ENCODE measurements at places on chromosomes 12 and 14. TPM values are rescaled to one million over a fixed set of nuclear protein-coding genes. Genes with fewer than 3 reads are reported as not detected.

DNA sequence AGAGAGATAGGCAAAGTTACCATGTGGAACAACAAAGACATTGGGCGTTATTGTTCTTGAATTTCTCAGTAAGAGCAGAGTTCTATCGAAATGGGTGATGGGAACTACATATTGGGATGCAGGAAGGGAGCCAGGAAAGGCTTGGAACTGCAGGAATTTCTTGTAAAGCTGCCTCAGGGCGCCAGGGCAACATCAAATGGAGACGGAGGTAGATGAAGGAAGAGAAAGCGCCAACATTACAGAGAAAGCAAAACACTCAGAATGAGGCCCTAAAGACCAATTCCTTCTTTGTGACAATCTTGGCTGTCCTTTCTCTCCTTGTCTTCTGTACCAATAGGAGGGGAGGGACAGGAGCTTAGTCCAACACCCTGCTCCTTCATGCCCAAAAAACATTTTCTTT, 148.4 kb downstream of the RPAP3 start:
- no peak for DNase-seq

- DNase-seq = no peak
These were observed 1.9 kb downstream of the RAD51AP1 start for GRCh38 chr12:4540638-4541037.

DNA sequence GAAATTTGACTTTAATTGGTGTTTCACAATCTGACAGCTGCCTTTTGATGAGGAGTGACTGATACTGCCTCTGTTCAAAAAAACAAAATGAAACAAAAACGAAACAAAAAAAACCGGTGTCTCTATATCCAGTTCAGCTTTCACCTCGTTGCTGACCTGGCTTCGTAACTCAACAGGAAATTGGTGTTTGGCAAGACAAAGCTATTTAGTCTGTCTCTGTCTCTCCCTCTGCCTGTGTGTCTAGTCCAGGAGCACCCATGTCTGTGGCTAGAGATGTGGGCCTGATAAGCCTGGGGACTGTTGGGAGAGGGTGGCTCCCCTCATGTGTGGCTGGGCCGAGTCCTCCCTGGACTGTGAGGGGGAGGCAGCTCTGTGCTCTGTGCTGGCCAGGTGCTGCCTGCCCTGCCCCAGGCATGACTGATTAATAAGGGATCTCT, 11.3 kb downstream of the CACNA1C start:
- DNase-seq = no peak

DNA sequence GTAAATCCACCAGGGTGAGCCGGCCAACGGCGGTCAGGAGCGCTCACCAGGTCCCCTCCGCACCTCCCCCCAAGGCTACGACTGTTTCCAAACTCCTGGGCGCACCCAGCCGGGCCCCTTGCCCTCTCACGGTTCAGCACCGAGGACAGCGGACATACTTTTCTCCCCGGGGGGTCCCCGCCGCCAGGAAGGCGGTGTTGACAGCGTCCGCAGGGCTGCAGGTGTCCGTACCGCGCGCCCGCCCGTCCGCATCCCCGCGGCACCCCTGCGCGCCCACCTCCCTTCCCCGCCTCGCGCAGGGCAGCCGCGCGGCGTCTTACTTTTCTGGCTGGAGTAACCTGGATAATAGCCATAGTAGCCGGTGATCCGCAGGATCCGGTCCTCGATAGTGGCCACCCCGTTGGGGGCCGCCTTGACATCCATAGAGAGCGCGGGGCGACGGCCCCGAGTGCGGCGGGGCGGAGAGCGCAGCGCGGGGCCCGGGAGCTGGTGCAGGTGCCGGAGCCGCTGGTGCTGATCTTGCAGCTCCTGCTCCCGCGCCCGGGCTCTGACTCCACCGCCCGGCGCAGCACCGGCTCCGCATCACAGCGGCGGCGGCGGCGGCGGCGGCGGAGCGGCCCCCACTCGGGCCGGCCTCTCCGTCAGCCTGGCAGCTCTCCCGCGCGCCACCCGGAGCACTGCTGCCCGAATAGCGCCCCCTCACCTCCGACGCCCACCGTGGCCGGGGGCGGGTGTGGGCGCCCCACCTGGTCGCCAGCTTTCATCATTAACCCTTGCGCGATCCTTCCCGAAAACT, at the start of gene SLC35F4:
SLC35F4 (minus strand) TSS at position 690 of the 796 bp plus-strand sequence.
- DNase-seq = peak; percentile 64

GRCh38 chr12:77682488-77682887, 148.2 kb upstream of the NAV3 start:
- DNase-seq = no peak

- DNase-seq = no peak
These were observed 20.8 kb downstream of the ESRRB start for GRCh38 chr14:76396714-76397187.

GRCh38 chr12:122908915-122909314, 13.0 kb upstream of the VPS37B start:
- DNase-seq = peak; percentile 6

- no peak for DNase-seq
These were observed 310.9 kb downstream of the ADGRD1 start for GRCh38 chr12:131264635-131265034.

DNA sequence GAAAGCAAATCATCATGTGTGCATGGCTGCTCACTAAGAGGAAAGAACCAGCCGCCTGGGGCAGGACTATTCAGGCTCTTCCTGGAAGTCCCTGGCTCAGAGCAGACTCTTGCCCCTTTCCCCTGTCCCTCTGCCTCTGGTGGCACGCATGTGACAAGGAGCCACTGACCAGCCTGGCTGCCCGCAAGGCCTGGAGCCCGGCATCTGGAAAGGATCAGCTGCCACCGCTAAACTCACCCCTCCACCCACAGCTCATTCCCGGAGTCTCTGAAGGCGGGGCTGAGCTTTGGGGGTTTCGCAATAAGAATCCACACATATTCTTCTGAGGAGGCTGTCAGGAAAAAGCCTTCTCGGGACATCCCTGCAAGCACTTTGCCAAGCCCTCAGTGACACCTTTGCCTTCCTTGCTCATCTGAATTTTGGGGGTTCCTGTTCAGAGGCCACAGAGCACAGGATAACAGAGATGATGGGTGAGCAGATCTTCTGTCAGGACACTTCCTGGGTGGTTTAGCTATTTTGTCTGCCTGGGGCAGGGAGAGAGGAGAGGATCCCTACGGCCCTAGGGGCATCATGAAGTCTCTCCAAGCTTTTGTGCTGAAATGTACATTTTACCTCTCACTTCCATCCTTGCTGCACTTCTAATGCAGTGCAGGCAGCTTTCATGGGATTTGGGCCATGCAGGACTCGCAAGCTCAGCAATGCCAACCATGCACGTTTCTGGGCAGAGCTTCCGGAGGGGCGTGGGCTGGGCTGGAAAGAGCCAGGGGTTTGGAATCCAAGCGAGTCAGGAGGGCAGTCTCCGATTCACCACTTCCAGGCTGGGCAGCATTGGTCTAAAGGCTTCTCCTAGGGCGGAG, 124.8 kb upstream of the MAP1LC3B2 start:
- DNase-seq = peak; percentile 91

The CIDEB gene
- 18.8 TPM for total RNA-seq

GRCh38 chr12:21413369-21414277, 23.8 kb upstream of the PYROXD1 start:
- DNase-seq = no peak

- DNase-seq = no peak
These were observed 214.4 kb upstream of the DIO2 start for GRCh38 chr14:80425686-80426085.

DNA sequence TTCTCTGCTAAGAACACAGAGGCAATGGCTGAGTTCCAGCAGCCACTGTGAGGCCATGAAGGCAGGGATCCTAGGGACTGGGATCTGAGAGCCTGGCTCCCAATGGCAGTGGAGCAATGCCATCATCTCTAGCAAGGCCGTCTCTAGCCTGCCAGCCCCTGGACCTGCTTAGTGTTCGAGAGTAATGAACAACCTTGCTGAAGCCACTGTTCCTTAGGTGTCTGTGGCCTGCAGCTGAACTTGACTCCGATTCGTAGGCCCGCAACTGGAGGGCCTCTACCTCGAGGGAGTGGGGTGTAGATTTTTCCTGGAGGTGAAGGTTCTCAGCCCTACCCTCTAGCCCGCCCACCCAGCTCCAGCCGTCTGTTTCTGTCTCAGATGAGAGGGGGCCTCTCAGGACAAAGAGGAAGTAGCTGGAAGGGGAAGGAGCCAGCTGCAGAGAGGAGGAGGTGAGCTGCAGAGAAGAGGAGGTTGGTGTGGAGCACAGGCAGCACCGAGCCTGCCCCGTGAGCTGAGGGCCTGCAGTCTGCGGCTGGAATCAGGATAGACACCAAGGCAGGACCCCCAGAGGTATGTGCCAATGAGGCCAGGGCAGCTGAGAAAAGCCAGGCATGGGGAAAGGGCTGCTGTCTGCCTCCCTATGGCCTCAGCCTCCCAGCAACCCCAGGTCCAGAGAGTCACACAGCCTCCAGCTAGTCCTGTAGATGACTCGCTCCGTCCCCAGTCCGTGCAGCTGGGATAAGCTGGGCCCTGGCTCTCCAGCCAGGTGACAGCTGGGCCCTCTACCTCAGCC, at the start of gene PLD4:
PLD4 (plus strand) TSS at position 459 of the 793 bp plus-strand sequence. CDS start 2,262 bp downstream, outside the sequence.
- DNase-seq = no peak

DNA sequence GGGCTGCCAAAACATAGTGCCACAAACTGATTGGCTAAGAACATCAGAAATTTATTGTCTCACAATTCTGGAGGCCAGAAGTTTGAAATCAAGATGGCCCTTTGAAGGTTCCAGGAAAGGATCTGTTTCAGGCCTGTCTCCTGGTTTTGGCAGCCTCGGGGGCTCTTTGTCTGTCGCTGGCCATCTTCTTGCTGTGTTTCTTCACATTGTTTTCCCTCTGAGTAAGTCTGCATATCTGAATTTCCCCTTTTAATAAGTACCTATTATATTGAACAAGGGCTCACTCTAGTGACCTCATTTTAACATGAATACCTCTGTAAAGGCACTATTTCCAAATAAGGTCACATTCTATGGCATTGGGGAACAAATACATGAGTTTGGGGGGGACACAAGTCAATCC, 467.1 kb upstream of the MGAT4C start:
- no peak for DNase-seq

The KCNC2 gene
- total RNA-seq = not detected

- no peak for DNase-seq
These were observed 916.5 kb downstream of the TMEM121 start for GRCh38 chr14:106442857-106443256.

The GUCY2C gene
- not detected for total RNA-seq

DNA sequence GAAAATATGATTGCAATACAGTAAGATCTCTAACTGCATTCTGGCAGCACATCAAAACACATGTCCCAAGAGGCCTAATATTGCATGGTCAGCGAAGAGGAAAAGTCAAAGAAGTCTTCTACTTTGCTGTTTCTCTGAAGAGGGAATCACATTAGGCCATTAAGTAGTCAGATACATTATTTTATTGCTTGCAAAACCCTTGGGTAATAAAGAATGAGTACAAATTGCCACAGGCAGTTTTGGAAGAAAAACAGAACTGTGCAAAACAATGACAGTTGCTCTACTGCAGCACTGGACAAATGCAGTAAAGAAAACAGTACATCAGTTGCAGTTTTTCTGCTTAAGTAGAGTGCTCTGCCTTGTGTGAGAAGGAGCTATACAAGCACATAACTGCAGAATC, 211.9 kb downstream of the MED13L start:
- DNase-seq = no peak

DNA sequence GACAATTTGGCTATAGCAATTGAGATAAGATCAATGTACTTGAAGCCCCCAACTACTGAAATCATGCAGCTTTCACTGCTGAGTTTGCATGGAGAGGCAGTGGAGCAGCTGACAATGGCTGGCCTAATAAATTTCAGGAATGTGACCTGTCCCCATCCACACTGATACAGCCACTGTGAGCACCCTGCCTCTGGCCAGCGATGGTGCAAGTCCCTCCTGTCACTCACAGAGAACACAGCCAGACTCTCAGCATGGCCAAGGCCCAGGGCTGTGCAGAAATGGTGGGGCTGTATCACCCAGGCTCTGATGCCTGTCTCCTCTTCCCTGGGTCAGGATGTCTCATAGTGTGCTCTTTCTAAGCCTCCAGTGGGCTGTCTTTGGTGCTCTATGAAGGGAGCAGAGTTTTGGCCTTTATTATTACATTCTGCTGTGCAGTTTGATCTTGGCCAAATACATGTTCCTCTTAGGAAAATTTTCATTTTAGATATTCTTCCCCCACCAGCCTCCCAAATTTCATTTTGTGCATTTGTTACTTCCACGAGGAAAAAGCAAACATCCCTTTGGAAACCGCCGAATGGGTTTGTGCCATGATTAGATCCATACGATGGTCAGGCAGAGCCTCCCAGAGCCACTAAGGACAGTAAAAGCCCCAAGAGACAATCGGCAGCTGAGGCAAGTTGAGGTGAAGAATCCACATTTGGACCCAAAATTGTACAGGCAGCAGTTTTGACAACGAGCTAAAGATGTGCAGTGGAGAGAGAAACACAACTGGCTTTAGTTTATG, 85.1 kb upstream of the WSCD2 start:
- no peak for DNase-seq
